Anterior cingulate cortex (tissue), 58 donors: ENCODE measurements at places on chromosomes 11 and 22.

GRCh38 chr11:95863486-95864140 lies 60.3 kb downstream of the MTMR2 start:
- no peak for DNase-seq

GRCh38 chr22:45781966-45782365 lies 110.3 kb downstream of the ATXN10 start:
- no peak for DNase-seq

- no peak for DNase-seq
These were observed 482.0 kb downstream of the KCNA4 start for GRCh38 chr11:29534836-29535235.

- peak; percentile 31 for DNase-seq
These were observed 21.9 kb downstream of the NEAT1 start for GRCh38 chr11:65444314-65445051.

DNA sequence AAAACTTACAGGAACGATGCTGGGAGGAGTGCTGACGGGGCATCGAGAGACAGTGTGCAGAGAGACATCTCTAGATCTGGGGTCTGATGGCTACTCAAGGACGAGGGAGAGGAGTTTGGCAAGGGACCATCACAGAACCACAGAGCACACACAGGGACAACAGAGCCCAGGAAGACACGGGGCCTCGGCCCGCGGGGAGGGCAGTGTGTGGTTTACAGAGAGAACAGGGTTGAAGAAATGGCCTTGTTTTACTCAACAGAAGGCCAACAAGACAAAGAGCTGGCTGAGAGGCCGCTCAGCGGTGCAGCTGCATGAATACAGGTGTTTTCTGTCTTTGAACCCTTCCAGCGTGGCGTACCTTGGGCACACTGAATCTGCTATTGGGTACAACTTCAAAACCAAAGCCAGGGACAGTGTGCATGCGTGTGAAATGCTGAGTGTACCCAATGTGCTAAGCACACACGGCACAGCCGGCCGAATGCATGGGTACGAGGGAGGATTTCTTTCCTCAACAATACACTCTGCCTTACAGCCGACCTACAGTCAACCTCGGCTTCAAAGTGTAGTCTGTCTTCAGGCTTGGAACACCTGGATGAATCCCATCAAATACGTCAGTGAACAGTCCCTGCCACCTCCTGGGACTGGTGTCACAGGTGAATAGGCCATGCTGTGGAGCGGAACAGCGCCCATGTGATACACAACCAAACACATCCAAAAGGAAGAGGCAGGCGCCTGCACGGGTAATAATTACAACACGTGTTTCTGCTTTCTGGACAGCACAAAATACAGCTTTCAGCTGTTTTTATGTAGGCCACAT lies 20.7 kb upstream of the BID start:
- no peak for DNase-seq

DNA sequence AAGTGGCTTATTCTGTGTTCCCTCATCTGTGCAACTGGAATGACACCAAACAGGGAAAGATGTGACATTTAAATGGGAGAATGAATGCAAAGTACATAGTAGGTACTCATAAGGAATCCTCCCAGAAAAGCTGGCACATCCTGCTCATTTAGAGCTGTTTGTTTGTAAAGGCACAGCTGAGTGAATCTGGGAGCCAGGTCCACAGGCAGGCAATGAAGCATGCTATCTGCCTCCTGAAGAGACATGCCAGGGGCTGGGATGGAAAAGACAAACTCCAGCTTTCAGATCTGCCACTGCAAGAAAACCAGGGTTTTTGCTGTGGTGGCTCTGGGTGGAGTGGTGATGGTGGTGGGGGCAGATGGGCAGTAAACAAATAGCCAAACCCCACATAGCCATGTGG lies 150.1 kb downstream of the TENM4 start:
- DNase-seq = no peak
